ENCODE measurements at places on chromosomes 1 and 21.

DNA sequence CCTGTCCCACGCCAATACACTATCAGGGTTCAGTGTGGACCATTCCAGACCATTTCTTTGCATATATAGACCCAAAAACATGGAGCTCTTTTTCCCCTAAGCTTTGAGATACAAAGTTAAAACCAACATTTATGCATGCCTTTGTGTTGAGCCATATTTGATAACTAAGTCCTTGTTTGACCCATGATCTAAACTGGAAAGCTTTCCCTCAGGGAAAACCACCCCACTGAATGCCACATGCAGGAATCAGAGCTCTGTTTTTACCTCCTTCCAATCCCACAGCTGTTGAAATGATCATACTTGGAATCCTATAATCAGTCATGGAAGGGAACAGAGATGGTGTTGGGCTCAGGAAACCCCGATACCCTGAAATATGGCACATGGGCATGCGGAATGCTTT lies 14.8 kb upstream of the SLC45A1 start:
- DNase-seq, result no peak

DNA sequence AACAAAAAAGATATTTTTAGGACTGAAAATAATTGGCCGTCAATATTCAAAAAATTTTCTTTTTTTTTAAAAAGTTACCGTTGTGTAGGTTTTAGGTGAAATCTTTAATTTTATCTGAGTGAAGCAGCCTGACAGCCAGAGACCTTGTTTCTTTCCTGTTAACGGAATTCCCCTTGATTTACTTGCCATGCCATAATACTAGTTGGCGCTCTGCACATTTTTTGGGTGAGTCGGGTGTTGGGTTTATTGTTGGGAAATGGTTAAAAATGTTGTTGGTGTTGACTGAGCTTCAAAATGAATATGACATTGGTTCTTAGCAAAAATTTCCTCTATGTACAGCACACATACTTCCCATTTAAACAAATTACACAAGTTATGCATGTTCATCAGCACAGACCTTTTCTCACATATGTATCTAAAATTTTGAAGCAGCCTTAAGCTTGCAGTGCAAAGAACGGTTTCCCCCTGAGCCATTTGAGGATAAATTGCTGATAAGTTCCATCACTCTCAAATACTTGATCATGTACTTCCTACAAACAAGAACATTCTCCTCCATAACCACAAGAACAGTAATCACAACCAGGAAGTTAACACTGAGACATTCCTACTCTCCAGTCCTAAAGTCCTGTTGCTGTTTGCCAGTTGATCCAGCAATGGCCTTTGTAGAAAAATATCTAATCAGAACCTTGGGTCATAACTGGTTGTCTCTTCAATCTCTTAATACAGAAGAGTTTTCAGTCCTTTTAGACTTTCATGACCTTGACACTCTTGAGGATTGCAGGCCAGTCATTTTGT lies 34.2 kb downstream of the CAMTA1 start:
- no peak for DNase-seq

GRCh38 chr21:35719080-35719479 lies 341.2 kb downstream of the SETD4 start:
- DNase-seq, result no peak

- no peak for DNase-seq
Observed at GRCh38 chr1:203390298-203390697, 39.4 kb upstream of the FMOD start.

DNA sequence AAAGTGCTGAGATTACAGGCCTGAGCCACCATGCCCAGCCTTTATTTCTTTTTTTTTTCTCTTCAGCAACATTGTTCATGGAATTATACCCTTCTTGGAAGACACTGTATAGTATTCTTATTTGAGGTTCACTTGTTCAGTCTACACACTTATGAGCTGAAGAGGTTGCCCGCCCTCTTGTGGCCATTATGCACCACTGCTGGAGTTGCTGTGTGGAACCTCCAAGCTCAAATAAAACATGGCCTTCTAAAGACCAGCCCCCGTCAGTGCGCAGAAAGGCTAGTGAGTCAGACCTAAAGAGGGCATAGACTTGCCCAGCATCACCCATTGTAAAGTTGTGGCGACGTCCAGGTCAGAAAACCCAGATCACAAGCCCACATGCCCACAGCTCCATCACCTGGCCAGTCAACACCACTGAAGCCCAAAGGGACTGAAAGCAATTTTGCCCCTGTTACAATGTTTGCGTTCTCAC lies 20.4 kb downstream of the LURAP1 start:
- peak; percentile 52 for DNase-seq

DNA sequence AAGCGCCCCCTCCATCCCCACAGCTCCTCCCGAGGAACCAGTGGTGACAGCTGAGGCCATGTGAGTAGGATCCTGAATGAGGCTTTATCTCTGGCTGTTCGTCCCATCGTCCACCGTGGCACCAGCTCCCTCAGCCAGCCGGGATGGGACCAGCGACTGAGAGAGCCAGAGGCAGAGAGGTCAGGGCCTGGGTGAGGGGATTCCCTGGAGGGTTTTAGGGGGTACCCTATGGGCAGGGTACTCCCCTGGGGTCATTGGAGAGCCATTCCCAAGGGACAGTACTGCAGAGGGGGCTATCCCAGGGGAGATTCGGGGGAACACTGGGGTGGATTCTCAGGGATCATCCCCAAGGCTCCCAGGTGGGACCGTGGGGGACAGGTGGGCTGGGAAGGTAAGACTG lies 2.4 kb downstream of the TMEM125 start:
- peak; percentile 36 for DNase-seq

Measured in right lobe of liver (tissue), 6 donors.